NCI-H2227 treated with DMSO at 0.1 percent for 48 hours (cell line): ENCODE measurements at places on chromosomes 16 and 17.

DNA sequence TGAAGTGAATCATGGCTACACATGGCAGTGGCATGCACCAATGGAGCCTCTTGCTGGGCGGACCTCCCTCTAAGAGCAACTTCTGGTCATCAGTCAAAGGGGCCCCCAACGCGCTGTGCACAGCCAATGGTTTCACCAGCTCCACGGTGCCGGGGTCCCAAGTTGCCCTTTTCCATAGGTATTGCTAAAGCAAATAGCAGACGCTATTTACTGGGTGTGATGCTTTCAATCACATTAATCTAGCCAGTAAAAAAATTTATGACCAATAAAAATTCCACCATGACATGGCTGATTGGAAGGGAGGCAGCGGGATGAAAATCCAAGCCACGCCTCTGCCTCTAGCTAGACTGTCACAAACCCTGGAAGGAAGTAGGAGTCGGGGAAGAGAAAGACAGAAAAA is 680.3 kb upstream of the SOX9 start:
- no peak for DNase-seq

- DNase-seq, result no peak
Observed at GRCh38 chr16:10228779-10229178, 46.6 kb upstream of the GRIN2A start.

DNA sequence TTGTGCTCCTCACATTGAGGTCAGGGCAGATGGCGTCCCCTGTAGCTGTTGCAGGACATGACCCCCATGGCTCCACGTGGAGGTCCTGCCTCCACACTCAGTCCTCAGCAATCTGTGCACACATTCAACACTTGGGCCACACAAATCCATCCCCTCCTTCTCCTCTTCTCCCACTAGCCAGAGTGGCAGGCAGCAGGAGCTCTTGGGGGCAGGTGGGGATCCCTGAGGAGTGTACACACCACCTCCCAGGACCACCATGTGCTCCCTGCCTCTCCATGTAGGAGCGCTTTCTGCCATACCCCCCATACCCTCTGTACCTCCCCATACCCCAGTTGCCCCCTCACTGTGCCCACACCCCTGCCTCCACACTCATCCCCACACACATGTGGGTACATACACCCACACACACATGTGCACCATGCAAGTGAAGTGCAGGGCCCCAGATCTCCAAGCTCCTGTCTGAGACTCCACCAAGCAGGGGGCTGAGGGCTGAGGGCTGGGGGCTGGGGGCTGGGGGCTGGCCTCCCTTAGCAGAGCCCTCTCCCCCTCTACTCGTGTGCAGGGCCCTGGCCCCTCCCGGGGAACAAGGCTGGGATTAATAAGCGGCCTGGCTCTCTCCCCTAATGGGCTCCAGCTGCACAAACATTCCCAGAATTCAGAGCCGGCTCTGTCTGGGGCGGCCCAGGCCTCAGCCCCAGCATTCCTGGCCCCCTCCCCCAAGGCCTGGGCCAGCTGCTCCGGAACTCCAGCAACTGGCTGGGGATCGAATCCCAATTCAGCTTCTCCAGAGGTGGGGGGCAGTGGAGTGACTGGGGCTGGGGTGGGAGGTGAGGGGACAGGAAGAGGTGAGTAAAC is 48.2 kb upstream of the MEIOC start:
- DNase-seq, result no peak

DNA sequence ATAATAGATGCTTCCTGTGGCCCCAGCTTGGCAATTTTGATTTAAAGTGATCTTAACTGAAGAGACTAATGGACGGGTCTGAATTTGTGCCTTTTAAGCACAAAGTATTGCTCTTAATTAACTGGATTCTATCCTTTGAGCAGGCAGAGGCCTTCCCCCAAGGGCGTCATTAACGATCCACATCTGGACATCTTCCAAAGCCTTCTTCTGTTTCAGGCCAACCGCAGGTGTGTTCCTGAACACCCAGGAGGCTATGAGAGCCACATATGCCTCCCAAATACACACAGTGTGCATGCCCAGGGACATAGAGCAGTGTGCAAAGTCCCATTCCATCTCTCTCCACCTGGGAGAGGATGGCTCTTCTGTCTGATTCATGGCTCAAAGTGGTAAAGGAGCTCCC is 42.3 kb downstream of the MAPT start:
- DNase-seq, result no peak

- DNase-seq, result no peak
Observed at GRCh38 chr17:46894476-46895151, 28.3 kb upstream of the GOSR2 start.

DNA sequence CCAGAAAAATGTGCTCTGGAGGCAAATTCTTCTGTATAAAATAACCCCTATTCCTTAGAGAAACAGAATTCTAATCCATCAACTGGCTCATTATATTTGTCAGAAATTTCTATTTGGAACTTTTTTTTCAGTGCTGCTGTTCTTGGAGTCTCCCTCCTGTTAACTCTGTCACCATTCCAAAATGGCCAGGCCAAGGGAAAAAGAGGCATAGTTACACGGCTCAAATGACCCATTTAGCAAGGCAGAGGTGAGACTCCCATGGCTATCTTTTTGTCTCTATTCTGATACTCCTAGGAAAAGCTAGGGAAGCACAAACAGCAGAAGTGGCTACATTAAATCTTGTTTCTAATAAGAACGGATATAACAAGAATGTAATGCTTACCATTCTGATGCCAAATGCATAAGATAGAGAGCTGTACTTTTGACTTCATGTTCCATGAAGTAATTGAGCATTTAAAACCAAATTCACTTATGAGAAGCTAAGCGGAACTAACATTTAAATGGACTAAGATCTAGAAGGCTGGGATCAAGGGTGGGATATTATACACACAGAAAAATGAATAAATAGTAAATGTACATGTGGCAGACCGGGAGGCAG is 64.4 kb upstream of the CORO6 start:
- DNase-seq, result no peak

- no peak for DNase-seq
Observed at GRCh38 chr16:75342308-75342811, 90.9 kb upstream of the BCAR1 start.

GRCh38 chr16:84278968-84279367 is 15.7 kb upstream of the WFDC1 start:
- peak; percentile 14 for DNase-seq

DNA sequence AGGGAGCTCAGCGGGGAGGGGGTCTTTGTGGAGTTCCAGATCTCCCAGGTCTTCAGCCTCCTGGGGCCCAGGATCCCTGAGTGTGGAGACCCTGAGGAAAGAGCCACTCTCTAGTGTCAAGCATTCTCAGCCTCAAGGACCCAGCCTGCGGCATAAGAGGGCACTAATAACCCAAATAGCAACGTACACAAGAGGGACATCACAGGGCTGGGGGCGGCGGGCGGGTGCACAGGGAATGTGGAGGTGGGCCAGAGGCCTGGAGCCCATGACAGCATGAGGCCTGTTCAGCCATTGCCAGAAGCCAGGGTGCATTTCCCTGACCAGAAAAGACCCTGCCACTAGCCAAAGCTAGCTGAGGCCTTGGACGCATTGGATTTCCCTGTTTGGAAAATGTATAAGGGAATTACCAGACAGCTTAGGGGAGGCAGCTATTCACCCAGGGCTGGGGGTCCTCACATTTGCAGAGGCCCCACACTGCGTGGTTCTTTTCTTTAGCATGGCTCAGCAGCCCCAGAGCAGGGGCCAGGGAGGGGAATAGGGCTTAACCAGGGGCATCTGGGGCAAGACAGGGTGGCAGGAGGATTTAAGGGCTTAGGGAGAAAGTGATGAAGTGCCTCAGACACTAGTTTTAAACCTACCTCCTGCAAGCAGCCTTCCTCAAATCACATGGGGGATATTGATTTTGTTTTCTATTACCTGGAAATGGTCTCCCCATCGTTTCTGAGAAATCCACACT is 13.5 kb upstream of the ALOX15B start:
- DNase-seq, result no peak

DNA sequence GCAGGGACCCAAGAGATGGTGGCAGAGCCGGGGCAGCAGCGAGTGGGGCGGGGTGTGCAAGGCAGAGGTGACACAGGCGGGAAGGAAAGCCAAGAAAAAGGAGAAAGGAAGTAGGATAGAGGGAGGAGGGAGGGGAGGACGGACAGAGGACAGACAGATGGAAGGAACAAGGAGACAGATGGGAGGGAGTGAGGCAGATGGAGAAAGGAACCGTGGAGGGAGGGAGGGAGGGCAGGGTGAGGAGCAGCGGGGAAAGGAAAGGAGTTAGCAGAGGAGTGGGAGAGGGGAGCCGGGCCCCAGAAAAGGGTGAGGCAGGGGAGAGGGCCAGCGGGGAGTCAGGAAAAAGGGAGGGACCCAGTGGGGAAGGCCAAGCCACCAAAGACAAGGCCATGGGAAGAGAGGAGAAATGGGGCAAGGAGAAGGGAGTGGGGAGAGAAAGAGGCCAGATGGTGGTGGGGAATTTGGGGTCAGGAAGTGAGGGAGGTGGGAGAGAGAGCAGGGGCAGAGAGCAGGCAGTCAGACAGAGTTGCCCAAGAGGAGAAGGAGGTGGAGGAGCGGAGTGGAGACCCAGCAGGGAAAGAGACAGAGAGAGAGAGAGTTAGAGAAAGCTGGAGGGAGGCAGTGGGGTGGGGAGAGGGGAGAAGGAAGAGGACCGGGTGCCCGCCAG is 13.2 kb upstream of the ASGR1 start:
- no peak for DNase-seq

- no peak for DNase-seq
Observed at GRCh38 chr17:15409721-15410250, 57.6 kb downstream of the CDRT4 start.

DNA sequence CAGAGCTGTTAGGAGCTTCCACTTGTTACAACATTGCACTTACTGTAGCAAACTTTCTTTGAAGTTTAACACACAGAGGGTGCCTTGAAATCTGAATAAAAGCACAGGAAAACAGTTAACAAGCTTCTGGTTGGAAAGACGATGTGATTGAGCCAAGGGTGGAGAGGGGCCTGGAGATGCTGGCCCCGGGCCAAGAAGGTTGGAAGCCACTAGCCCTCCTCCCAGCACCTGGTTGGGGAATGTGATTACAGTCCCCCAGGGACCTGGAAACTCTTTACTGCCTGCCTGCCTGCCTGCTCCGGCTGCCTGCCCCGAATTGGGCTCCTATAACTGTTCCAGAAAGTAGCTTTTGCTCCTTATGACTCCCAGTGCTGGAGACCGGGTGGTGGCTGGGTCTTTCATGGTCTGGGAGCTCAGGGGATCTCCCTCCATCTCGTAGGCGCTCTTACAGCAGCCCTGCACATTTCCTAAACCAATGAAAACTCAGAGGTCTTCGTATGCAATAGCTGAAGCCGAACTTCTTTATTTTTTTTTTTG is 48.0 kb upstream of the ZFHX3 start:
- DNase-seq, result peak; percentile 60

GRCh38 chr16:13554005-13554404 is 365.9 kb upstream of the ERCC4 start:
- no peak for DNase-seq

GRCh38 chr17:48261297-48261880 is 153.8 kb downstream of the SNX11 start:
- DNase-seq, result peak; percentile 49

GRCh38 chr16:72989579-72990551 is 58.1 kb downstream of the ZFHX3 start:
- no peak for DNase-seq

DNA sequence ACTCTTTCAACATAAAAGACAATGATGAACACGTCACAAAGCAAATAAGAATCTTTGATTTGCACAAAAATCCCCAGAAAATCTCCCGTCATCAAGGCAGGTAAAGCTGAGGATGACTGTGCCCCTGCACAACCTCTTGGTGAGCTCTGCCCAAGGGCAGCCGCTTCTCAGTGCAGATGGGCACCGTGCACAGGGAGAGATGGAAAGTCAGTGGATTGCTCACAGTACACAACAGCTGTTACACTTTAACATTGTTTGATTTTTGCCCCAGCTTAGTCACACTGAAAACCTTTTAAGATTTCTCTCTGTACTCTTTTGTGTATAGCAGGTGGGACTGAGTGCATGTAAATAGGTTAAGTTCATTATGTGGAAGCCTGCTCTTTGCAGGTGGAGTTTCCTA is 104.2 kb downstream of the CDK5R1 start:
- DNase-seq, result no peak
